Esophagus muscularis mucosa (tissue), 4 donors: ENCODE measurements at places on chromosomes 12 and 14. TPM values are rescaled to one million over a fixed set of nuclear protein-coding genes. Genes with fewer than 3 reads are reported as not detected.

The KRT75 gene
- not detected for total RNA-seq

The MYF6 gene
- total RNA-seq = not detected

GRCh38 chr14:65791191-65791981, 378.9 kb downstream of the FUT8 start:
- DNase-seq = no peak

GRCh38 chr12:121932176-121932536, 13.8 kb downstream of the CFAP251 start:
- DNase-seq = no peak
